Stimulated activated CD4-positive, alpha-beta T cell treated with anti-CD3 and anti-CD28 coated beads, Interleukin-2, amount 100 ng/mL, for 24 hours (primary cell): ENCODE measurements at places on chromosomes 3 and 15.

- DNase-seq = no peak
Observed at GRCh38 chr15:67569668-67570067, 27.2 kb downstream of the MAP2K5 start.

DNA sequence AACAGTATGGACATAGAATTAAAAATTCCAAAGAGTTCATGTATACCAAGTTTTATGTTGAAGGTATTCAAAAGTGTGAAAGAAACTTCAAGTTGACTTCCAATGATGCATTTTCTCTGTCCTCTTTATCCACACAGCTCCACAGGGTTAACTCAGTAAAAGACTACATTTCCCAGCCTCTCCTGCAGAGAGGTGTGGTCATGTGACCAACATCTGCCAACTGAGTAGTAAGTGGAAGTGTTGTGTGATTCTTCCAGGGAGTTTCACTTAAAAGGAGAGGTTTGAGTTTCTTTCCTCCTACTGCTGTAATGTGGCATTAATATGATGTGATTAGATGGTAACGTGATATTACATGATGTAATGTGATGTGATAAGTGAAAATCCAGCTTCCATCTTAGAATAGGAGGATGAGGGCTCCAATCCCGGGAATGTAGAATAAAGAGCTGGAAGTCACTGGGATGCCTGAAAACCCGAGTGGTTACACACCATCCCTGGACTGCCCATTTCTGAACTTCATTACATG, 280.6 kb downstream of the ARRDC4 start:
- DNase-seq = no peak

DNA sequence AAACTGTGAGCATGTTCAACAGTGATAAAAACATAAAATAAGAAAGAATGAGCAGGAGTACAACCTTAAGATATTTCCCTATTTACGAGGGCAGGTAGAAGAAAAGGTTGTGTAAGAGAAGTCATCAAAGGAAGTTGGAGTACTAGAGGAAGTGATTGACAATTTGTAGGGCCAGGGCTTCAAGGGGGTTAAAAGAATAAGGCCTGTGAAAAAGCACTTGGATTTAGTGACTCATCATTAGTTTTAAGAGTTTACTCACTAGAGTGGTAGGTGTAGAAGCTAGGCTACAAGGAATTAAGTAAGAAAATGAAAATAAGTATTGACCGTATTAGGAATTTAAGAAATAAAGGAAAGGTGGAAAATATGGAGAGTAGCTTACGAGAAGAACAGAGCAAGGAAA, 23.6 kb downstream of the KCNMB3 start:
- DNase-seq = no peak

DNA sequence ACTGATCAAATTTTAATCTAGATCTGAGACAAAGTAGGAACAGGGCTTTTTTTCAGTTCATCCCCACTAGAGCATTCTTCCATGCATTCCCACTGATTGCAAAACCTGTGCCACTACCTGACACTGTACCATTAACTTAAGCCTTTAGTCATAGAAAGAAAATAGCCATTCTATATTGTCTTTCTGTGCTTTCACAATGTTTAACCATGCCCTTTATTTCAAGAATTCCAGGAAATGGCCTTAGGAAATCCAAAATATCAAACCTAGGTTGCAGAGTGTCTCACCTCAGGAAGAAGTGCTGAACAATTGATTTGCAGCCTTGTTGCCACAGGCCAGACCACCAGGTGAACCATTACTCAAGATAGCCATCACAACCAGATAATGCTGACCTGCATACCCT, 56.2 kb upstream of the TGFBR2 start:
- DNase-seq = no peak

GRCh38 chr15:58019503-58020376, 45.8 kb downstream of the ALDH1A2 start:
- no peak for DNase-seq

DNA sequence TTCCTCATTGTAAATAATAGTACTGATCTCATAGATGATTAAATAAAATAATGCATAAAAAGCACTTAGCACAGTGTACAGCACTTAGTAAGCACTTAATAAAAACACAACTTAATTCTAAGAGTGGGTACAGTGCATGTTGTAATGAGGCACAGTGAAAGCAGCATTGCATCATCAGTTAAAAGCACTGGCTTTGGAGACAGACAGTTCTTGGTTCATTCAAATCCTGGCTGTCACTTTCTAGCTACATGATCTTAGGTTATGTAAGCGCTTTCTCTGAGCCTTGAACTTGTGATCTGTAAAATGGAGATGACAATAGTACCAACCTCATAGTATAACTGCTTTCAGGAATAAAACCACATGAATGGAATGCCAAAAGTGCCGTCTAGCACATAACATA, 151.5 kb downstream of the DPH6 start:
- no peak for DNase-seq

GRCh38 chr3:107657971-107658370, 135.2 kb downstream of the BBX start:
- no peak for DNase-seq

DNA sequence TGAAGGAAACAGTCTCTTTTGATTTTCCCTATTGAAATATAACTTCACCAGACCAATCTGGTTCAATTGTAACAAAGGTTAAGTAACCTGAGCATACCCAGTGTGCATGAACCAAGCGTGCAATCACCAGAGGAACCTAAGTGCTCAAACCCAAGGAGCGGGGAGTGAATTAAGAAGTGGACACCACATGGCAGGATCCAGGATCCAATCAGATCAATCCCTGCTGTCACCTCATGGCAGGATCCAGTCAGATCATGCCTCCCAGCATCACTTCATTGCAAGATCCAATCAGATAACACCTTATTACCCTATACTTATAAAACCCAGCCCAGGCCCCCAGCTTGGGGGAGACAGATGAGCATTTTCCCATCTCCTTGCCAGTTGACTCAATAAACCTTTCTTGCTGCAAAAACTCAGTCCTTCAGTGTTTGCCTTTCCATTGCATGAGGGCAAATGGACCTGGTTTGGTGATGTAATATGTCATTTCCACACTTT, 38.9 kb upstream of the RNU6-1 start:
- DNase-seq = no peak

DNA sequence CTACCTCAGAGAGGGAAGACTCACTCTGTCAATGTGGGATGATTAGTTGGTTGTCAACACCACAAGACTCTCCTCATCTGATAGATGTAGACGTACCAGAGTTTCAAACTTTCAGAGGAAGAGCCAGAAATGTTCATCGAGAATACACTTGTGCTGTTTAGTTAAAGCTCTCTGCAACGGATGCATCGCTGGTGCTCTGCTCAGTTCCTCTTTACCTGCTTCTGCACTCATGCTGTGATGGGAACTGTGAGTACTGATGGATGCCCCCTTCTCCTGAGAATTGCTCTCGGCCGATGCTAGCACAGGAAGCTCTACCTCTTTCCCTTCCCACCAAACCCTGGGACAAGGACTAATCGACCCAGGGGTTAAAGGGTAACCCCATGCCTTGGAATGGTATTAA, 51.8 kb upstream of the CCDC54 start:
- DNase-seq = no peak

GRCh38 chr15:75836959-75837334, 6.3 kb upstream of the UBE2Q2 start:
- peak; percentile 28 for DNase-seq

DNA sequence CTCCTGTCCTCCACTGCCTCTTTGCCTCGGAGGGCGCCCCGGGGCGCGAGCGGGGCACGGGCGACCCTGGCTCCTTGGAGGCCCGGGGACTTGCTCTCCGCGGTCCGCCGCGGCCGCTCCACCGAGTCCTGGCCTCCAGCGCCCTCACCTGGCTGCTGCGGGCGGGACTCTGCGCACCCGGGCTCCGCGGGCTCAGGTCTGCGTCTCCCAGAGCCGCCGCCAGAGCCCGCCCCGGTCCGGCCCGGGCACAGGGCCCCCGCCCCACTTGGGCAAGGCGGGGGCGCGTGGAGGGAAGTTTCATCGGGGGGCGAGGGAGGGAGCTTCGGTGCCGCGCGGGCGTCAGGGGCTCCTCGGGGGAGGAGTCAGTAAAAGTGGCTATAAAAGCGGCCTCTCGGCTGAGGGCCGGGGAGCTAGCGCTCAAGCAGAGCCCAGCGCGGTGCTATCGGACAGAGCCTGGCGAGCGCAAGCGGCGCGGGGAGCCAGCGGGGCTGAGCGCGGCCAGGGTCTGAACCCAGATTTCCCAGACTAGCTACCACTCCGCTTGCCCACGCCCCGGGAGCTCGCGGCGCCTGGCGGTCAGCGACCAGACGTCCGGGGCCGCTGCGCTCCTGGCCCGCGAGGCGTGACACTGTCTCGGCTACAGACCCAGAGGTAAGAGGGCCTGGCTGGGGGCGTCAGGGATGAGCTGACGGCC, at the start of gene CEMIP:
Gene CEMIP (plus strand): TSS at position 407 of the 694 bp plus-strand sequence. CDS start 94,510 bp downstream, outside the sequence.
- peak; percentile 78 for DNase-seq

DNA sequence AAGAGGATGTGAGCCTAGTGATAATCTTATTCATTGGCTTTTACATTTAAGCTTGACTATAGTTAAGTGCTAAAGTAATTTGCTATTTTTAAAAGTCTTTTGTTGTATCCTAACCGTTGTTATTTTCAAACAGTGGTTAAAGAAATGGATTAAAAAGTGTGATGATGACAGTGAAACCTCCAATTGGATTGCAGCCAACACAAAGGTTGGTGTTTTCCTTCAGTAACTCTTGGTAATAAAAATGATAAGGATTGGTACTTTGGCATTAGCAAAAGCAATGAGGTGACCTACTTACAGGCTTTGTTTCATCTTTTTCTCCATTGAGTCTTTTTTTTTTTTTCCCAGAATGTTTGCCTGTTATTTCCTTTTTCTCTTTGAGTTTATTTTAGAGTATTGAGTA, 87.5 kb upstream of the GOLGA6B start:
- DNase-seq = no peak

DNA sequence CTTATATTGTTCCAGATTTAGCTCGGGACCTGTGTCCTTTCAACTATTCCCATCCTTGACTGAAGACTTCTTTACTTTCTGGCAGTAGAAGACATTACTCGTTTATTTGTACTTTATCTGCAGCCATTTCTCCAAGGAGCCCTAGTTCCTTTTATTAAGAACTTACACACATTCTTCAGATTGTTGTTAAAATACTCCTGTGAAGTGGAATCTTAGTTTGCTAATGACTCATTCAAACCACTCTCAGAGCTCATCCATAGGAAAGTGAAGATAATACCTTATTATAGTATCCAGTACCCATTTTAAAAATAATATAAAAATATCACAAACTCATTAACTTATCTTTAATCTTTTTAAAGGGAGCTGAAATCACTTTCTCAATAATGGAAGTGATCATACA, 63.5 kb downstream of the C3orf70 start:
- DNase-seq = no peak

DNA sequence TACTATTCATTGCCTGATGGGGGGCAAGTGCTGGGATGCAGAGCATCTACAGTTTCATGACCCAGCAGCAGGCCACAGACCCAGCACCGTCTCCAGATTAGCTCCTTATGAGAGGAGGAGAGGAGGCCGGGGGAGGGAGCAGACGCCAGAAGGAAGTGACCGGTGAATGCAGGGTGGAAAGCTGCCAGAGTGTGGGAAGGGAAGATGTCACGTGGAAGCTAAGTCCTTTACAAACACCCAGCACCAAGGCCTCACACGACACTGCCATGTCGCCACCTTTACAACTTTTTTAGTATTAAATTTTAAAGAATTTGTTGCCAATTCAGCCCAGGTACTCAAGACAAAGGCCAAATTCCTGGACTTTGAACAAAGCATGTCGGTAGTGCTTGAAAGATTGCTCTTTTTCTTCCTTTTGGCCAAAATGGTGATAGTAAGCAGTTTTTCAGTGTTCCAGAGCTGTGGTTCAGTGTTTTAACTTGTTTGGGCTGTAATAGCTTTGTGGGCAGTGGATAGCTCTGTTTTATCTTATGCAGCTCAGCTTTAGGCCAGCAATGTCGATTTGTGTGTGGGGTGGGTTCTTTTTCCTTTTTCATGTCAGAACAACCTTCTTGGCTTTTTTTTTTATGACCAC, 58.2 kb downstream of the ZBTB38 start:
- DNase-seq = no peak

- no peak for DNase-seq
Observed at GRCh38 chr15:80489030-80489594, 84.9 kb downstream of the ARNT2 start.

DNA sequence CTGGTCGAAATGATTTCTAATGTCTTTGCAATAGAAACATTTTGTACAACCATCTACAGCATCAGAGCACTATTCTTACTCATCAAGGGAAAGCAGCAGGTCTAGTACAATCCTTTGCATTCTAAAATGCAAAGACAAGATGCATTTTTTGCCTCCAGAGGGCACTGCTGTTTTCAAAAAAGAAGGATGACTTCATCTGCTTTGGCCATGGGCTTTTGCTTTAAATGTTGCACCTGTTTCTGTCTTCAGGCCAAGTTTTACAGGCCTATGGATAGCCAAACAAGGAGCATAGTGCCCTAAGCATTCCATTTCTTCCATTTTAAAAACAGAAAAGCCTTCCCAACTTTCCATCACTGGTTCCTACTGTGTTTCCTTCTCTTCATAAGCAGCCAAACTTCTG, 3.4 kb downstream of the PARP9 start:
- peak; percentile 34 for DNase-seq

DNA sequence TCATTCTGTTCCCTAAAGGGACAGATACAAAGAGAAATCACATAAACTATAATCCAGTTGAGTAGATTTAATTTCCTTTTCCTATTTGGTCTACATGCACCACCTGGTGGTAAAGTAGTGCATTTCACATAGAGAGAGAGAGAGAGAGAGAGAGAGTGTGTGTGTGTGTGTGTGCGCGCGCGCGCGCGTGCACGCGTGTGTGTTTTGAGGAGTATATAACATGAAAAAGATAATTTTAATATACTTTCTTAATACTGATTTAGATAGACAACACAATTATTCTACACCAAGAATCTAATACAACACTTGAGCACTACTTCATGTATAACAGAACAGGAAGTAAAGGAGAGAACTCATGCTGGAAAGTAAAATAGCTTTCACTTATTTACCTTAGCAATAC, 1.1 kb upstream of the FGF7 start:
- peak; percentile 20 for DNase-seq

DNA sequence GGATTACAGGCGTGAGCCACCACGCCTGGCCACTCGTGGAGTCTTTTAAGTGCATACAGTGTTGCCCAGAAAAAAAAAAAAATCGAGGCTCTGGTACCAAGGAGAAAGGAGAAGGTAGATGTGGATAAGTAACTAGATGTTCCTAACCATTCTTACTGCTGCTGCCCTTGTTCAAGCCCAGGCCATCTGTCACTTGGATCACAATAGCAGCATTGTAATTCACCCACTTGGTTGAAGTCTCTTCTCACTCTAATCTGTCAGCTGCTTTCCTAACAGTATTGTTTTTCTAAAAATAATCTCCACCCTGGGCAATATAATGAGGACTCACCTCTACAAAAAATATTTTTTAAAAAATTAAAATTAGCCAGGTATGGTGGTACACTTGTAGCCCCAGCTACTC, 58.0 kb upstream of the CRTC3 start:
- DNase-seq = no peak

- DNase-seq = peak; percentile 22
Observed at GRCh38 chr15:34987609-34988026, 469 bp downstream of the ZNF770 start.

GRCh38 chr3:124396339-124396950, 333.8 kb upstream of the UMPS start:
- DNase-seq = no peak
